Osteoblast (primary cell): ENCODE measurements at places on chromosomes 12 and 14. TPM values are rescaled to one million over a fixed set of nuclear protein-coding genes. Genes with fewer than 3 reads are reported as not detected.

- DNase-seq, result no peak
Observed at GRCh38 chr12:67920413-67920812, 68.8 kb upstream of the IFNG-AS1 start.

The DBX2 gene
- total RNA-seq, result not detected in 2 replicates

DNA sequence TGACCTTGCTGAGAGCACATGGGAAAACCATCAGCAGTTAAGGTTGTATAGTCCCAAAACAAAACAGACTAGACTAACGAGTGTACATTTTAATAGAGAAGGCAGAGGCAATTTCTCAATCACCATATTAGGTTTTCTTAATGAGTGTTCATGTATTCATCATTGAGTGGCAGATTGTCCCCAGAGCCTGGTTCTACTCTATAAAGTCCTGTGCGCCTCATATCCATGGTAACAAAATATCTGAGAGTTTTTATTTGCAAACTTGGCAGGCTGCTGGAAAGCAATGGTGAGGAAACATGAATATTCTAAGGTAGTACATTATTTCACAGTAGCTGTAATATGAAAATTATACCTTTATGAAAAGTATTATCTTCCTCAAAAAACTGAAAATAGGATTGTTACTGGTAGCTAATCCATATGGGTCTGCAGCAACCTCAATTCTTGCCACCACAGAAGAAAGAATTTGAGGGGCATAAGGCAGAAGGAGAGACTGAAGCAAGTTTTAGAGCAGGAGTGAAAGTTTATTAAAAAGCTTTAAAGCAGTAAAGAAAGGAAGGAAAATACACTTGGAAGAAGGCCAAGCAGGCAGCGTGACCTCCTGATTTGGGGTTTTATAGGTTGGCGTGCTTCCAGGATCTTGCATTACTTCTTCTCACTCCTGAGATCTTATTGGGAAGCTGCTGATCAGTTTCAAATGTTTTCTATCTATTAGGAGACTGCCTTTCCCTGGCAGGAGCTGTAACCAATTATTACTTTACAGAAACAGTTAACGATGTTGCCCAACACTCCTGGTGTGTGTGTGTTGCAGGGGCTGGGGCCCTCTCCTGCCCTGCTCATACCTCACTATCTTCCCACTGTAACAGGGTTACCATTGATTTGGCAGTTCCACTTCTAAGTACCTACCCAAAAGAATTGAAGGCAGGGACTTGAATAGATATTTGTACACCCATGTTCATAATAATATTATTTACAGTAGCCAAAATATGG, 154.0 kb upstream of the NUDT4 start:
- no peak for DNase-seq

- no peak for DNase-seq
Observed at GRCh38 chr12:92398565-92399309, 253.1 kb upstream of the BTG1 start.

- DNase-seq, result no peak
Observed at GRCh38 chr12:14995583-14996425, 23.0 kb downstream of the PDE6H start.

DNA sequence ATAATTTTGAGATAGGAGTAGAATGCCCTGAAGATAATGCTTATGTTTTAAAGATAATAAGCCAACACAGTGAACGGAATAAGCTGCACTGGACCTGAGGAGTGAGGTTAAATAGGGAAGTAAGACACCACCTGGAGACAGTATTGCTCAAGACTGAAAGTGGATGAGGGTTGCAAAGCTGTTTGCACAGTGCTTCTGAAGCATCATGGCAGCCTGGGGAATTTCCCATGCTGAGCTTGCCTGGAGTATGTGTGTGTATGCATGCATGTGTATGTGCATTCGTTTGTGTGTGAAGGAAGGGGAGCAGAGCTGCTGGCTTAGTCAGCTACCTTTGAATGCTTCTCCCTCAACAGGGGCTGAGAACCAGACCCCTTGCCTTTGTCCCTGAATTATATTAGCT, 35.8 kb downstream of the BHLHE41 start:
- no peak for DNase-seq
